ENCODE measurements at places on chromosomes 3 and 15.

DNA sequence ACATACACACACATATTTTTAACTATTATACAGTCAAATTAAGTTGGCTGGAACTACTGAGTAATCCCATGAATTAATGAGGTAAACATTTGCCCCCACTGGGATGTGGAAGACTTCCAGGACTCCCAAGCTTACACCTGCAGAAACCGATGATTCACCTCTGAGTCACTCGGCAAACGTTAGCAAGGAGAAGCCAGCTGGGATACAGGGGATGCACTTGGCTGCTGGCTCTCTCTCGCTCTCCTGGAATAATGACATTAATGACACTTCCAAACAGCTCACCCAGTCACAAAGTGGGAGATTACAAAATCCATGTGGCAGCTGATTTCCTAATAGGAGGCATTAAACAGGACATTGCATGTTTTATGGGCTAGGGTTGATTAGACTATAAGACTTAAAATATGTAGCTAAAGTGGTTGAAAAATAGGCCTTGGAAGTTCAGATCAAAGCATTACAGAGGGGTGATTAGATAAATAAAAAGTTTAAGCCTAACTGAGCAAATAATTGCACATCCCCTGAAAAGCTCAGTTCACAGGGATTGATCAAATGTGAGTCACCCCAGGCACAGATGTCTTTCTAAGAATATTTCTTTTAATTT lies 500.9 kb downstream of the SOX2 start:
- peak; percentile 86 for DNase-seq

- no peak for DNase-seq
Measured at GRCh38 chr15:28880680-28881079, 5.1 kb upstream of the APBA2 start.

DNA sequence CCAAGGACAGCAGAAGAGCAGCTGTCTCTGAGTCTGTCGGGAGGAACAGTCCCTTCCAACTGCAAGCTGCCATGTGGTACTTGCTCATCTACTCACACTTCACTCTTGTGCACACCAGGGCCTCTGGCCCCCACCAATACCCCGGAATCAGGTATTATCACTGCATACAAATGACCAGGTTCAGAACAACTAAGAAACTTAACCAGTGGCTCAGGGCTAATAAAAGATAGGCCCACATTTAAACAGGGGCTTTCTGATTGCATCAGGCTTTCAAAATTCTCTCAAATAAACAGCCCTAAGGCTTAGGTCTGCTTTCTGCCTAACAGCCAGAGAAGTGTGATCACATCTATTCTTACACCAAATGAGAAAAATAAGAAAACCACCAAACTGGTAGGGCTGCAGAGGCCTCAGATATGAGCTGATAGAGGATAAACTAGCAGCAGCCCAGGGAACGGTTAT lies 20.7 kb downstream of the CCDC12 start:
- DNase-seq, result no peak

GRCh38 chr15:33159726-33160453 lies 34.6 kb downstream of the FMN1 start:
- peak; percentile 68 for DNase-seq

- no peak for DNase-seq
Measured at GRCh38 chr3:169289273-169289672, 374.2 kb downstream of the MECOM start.

- DNase-seq, result no peak
Measured at GRCh38 chr3:49716169-49716568, 3.3 kb downstream of the AMIGO3 start.

- no peak for DNase-seq
Measured at GRCh38 chr3:122011396-122011795, 10.7 kb downstream of the ILDR1 start.

GRCh38 chr3:15693355-15693754 lies 91.8 kb downstream of the BTD start:
- DNase-seq, result peak; percentile 21

DNA sequence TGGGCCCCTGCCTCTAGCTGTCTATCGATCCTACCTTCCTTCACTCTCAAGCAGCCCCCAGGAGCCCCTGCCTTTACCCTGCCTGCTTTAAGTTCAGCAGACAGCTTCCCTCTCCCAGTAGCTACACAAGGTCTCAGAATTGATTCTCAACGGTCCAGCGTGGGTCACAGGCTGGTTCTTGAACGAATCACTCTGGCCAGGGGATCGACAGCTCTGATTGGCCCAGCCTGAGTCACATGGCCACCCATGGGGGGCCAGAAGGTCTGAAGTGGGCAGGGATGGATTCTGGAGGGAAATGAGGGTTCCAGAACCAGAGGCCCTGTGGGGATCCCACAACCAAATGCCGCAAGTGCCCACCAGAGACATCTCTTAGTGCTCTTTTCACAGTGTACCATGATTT lies 23.7 kb upstream of the CCDC174 start:
- no peak for DNase-seq

- peak; percentile 86 for DNase-seq
Measured at GRCh38 chr15:78306176-78306774, 6.9 kb upstream of the SKIC8 start.

- DNase-seq, result peak; percentile 21
Measured at GRCh38 chr15:76059320-76060117, at the start of gene TMEM266. Gene TMEM266, plus strand, starts transcription at chr15:76059985. Its CDS starts 74,279 bp downstream, at chr15:76134264.

GRCh38 chr3:66121318-66121717 lies 82.6 kb upstream of the MAGI1 start:
- DNase-seq, result peak; percentile 55

DNA sequence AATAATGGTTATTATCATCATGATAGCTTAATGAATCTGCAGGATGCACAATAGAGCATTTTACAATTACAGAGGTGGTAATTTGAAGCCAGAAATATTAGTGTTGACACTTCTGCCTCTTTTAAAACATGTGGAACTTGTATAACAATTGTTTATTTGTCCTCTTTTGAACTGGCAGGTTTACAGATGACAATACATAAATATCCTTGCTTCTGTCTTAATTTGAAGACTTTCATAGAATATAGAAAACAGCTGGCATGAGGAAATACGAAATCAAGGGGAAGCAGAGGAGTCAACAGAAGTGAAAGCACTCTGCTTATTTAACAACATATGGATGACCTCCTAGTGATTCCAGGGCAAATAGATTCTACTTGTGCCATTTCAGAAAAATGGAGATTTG lies 270.5 kb upstream of the SGO1 start:
- no peak for DNase-seq

DNA sequence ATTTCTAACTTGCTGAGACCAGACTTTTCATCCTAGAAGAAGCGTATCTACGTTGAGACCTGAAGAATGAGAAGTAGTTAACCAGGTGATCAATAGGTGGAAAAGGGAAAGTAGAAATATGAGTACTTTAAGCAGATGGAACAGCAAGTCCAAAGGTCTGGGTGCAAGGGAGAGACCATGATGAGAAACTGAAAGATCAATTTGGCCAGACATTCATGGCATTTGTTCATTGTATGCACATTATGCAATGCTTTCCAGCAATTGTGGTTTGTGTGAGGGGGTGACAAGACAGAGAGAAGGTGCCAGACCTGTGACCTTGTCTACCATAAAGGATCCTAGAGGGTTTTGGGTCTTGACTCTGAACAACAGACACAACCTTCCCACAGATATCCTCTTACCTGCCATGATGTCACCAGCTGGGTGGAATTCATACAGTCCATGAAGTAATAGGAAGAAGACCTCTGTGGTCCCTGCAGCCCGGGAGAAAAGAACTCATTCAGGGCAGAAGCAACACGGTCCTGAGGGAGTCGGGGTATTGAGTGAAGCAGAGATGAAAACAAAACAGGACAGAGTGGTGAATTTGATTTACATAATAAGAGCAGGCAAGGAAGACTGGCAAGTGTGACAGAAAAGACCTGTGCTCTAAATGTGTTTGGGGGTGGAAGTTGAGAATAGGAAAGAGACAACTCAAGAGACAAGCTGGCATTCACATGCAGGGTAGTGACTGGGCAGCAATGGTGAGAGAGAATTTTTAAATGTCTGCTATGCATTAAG lies 63.4 kb upstream of the PSMD6 start:
- no peak for DNase-seq

GRCh38 chr15:75361989-75362641 lies 6.3 kb downstream of the MAN2C1 start:
- no peak for DNase-seq

GRCh38 chr15:75238150-75238549 lies 20.0 kb upstream of the GOLGA6C start:
- DNase-seq, result no peak

DNA sequence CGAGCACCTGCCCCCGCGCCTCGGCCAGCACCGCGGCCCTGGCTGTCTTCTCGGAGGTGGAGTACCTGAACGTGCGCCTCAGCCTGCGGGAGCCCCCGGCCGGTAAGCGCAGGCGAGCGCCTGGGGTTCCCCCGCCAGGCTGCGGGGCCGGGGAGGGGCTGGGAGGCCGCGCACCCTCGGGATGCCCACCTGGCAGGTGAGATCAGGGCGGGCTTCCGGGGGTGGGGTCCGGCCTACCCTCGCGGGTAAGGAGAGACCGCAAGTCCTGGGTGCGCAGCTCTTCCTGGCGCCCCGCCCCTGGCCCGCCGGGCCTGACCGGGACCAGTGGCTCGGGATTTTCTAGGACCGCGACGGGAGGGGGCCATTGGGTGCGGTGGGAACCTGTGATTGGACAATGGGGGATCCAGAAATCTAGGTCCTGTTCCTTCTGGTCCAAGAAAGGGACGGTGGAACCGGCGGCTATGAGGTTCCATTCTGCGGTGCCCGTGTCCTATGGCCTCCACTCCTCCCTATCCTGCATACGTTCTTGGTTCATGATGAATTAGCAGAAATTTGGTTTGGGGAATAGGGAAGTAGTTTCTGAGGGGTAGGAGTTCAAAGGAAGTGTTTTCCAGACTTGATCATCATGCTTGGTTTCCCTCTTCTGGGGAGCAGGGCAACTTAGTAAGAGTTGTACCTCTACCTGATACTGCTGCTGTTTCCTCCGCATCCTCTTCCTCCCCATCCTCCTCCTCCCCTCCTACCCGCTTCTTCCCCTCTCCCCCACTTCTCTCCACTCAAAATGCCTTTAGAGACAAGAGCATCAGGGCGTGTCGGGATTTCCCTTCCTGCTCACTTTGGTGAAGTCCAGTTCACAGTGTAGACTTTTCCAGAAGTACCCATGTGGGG lies 808 bp downstream of the ARRDC4 start:
- peak; percentile 17 for DNase-seq

- peak; percentile 82 for DNase-seq
Measured at GRCh38 chr15:63856711-63857460, 23.1 kb upstream of the HERC1 start.

- peak; percentile 48 for DNase-seq
Measured at GRCh38 chr15:85785887-85786780, 8.6 kb downstream of the KLHL25 start.

- DNase-seq, result peak; percentile 36
Measured at GRCh38 chr3:178353006-178353694, 183.1 kb upstream of the KCNMB2 start.

DNA sequence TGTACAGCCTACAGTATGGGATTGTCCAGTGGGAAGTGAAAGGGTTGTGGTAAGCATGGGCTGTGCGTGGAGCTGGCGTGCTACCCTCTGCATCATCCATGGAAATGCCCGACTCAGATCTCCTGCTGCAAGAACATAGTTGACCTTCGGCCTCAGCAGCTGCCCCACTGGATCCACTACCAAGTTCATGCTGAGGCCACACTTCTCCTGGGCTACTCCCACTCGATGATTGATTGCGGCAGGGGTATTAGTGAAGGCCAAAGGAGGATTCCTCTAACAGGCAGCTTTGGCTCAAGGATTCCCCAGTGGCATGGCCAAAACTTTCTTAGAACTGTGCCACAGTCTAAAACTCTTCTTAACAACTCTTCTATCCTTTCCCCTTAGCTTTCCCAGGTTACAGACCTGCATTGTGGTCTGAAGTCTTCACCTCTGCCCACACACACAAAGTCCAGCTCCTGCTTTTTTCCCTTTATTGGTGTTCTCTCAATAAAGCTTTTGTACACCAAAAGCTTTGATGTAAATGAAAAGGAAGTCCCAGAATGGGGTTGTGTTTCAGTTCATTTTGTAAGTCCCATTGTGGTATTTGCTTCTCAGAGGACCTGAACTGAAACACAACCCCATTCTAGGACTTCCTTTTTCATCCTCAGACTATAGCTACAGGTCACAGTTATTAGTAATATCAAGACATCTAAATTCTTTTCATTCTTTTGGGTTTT lies 4.9 kb upstream of the TBC1D5 start:
- DNase-seq, result no peak

DNA sequence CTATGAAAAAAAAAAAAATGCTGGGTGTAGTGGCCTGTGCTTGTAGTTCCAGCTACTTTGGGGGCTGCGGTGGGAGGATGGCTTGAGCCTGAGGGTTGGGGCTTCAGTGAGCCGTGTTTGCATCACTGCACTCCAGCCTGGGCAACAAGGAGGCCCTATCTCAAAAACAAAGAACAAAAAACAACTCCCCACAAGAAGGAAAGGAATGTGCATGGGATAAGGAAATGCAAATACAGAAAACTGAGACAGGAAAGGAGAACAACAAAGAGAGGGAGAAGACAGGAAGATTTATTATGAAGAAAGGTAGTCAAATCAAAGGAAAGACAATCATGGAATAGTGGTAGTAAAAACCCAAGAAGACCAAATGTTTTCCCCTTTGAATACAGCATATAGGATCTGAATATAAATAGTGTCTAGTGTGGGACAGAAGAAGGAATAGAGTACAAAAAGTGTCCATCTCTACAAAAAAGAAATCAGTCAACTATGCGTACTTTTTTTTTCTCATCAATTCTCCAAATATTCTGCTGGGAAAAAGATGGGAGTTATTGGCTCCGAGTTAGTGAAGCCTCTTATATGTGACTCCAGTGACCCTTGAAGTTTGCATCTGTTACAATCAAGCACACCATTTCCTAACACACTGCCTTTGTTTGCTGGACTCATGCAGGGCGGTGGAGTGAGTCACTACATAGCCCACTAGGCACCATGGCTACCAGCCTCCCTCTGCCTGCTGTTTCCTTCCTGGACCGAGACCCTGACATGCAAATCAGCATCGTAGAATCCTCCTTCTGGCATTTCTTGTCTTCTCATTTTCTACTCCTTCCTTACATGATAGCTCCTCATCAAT lies 101.2 kb upstream of the PTX3 start:
- DNase-seq, result peak; percentile 89

- DNase-seq, result no peak
Measured at GRCh38 chr3:34277110-34277509, 478.7 kb downstream of the PDCD6IP start.

GRCh38 chr3:189119950-189120349 lies 51.8 kb upstream of the TPRG1 start:
- no peak for DNase-seq
